ENCODE measurements at places on chromosomes 7 and 10.

DNA sequence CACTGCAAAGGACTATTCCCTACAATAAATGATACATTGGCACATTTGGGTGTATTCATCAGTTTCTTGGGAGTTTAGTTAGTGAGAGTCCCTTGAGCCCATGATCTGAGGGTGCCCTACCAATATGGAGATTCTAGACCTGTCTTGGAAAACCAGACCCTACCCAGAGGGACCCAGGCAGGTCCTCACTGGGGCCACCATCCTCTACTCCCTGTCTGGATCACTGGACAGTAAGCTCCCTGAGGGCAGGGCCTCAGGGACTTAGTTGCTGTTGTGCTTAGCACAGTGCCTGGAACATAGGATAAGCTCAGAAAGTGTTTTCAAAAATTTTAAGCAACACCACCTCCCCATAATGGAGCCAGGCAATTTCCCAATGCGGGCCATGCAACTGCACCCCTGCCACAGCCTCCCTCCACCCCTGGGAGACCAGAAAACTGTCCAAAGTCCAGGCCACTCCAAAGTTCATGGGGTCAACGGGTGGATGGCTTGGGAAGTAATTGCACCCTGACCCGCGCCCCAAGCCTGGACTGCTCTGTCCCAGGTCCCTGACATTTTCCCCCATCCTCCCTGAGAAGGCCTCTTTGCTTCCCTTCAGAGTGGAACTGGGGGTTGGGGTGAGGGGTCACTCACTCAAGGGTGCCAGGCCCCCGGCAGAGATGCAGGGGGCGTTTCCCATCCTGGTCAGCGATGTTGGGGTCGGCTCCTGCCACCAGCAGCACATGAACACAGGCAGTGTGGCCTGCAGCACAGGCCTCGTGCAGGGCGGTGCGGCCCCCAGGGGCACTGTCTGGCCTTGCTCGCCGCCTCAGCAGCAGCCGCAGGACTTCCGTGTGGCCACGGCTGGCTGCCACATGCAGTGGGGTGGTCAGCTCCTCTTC, 1.0 kb downstream of the ASB10 start:
- DNase-seq: no peak

- DNase-seq: no peak
These were observed 101.1 kb downstream of the ICA1 start for GRCh38 chr7:8160779-8161345.

- no peak for DNase-seq
These were observed 46.1 kb upstream of the R3HCC1L start for GRCh38 chr10:98088186-98088971.

DNA sequence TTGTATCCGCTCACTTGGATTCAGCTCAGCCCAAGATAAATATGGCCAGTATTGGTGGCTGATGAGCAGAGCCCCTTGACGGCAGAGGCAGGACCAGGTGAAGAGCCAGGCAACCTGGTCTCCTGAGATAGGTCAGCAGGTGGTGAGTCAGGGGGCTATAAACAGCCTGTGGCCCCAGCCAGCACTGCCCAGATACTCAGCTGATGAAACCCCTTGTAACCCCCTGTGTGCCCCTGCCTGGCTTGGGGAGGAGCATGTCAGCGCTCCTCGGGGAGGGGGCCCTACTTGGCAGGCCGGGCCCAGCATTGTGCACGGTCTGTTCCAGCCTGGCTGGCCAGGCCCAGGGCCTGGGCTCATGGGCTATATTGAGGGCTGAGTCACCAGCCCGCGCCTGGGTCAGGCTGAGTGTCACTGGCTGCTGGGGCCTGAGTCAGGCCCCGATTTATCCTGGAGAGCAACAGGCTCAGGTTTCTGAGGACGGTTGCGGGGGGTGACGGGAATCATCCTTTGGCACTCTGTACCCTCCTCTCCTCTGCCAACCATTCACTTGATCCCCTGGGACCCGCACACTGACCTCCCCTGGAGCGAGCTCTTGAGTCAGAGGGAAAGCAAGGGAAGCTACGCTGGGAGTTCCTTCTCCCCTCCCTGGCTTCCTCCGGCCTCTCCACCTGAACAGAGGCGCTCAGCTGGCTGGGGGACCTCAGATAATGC, 2.8 kb upstream of the FLNC start:
- DNase-seq: no peak

- DNase-seq: no peak
These were observed 214.6 kb upstream of the TMEM72 start for GRCh38 chr10:44696496-44696895.

- no peak for DNase-seq
These were observed 11.8 kb downstream of the MAFK start for GRCh38 chr7:1542329-1542728.

- DNase-seq: no peak
These were observed 28.7 kb downstream of the WIPI2 start for GRCh38 chr7:5218564-5219360.
